ENCODE measurements at places on chromosomes 3 and 15.

DNA sequence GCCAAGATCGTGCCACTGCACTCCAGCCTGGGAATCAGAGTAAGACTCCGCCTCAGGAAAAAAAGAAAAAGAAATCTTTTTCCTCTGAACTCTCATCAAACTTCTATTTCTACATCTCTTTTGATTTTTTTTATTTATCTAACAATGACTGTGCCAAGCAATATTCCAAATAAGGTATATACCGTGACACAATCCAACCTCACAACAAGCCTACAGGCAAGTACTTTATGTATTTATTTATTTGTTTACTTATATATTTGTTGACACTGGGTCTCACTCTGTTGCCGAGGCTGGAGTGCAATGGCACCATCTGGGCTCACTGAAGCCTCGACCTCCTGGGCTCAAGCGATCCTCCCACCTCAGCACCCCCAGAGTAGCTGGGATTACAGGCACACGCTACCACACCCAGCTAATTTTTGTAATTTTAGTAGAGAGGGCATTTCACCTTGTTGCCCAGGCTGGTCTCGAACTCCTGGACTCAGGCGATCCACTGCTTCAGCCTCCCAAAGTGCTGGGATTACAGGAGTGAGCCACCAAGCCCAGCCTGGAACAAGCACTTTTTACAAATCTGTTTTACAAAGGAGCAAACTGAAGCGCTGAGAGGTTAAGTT is 94.9 kb upstream of the CHD2 start:
- no peak for DNase-seq

GRCh38 chr3:71303627-71304200 is 279.8 kb downstream of the FOXP1 start:
- no peak for DNase-seq

- no peak for DNase-seq
Observed at GRCh38 chr15:87746333-87746732, 510.2 kb downstream of the NTRK3 start.

GRCh38 chr15:47674586-47675232 is 42.6 kb upstream of the SEMA6D start:
- DNase-seq, result no peak

DNA sequence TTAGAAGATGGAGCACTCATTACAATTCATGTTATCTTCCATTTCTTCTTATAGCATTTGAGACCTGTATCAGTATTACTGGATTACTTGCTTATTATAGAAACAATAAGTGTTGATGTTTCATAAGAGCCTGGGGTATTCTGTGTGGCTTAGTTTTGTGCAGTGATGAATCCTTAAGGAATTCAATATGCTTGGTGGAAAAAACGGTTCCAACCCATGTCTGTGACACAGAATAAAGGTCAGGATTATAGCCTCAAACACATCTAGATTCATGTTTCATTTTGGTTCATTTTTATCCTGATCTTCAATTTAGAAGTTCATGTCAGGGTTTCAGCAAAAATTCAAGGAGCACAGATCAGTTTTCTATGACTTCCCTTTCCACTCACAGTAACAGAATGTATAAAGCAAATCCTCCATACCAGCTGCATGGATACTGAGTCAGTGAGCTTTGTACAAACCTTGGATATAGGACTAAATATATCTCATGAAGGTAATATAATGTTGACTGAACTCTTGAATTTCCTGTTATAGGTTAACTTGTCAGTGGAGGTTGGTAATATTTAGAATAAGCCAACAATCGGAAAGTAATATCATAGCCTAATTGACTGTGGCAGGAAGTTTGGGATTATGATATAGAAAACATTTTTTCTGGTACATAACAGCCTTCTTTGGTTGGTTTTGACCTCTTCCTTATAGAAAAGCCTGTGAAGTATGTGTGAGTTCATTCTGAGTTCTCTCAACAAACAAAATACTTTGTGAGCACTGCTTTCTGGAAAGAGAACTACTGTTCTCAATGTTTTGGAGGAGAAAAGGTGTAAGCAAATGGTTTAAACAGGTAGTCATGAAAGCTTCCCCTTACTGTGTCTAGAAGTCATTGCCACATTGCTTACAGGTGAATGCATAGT is 218.2 kb upstream of the TPM1 start:
- DNase-seq, result peak; percentile 42

GRCh38 chr15:40439960-40440742 is 602 bp upstream of the BAHD1 start:
- DNase-seq, result no peak

- no peak for DNase-seq
Observed at GRCh38 chr15:63599401-63600000, 2.3 kb downstream of the FBXL22 start.

- DNase-seq, result no peak
Observed at GRCh38 chr15:78033864-78034263, 43.6 kb downstream of the TBC1D2B start.

- DNase-seq, result no peak
Observed at GRCh38 chr3:152292366-152292765, 23.6 kb downstream of the MBNL1 start.

DNA sequence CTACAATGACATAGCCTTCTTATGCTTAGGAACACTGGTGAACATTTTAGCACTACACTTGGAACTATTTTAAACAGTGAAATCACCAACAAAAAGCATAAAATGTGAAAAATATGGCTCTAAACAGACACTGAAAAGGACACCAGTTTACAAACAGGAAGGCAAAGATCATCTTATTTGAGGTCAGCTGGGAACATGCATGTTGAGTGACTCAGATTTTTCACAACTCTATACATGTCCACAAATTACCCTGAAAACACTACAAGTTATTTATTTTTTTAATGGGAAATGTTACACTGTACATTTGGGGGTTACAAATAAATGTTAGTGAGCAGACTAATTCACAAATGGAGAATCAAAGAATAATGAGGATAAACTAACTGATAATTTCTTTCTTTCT is 12.5 kb upstream of the GK5 start:
- no peak for DNase-seq

GRCh38 chr15:41605566-41605965 is 46.6 kb downstream of the TYRO3 start:
- no peak for DNase-seq

GRCh38 chr15:70127770-70128413 is 30.2 kb upstream of the TLE3 start:
- no peak for DNase-seq

GRCh38 chr3:191555037-191555436 is 94.1 kb downstream of the PYDC2 start:
- DNase-seq, result no peak
